Stimulated activated CD4-positive, alpha-beta T cell treated with anti-CD3 and anti-CD28 coated beads, Interleukin-2, amount 100 ng/mL, for 24 hours (primary cell): ENCODE measurements at places on chromosomes 16 and 17.

GRCh38 chr16:61926766-61927165 is 109.5 kb downstream of the CDH8 start:
- no peak for DNase-seq

GRCh38 chr16:16817196-16817595 is 438.3 kb downstream of the NPIPA7 start:
- DNase-seq: no peak

DNA sequence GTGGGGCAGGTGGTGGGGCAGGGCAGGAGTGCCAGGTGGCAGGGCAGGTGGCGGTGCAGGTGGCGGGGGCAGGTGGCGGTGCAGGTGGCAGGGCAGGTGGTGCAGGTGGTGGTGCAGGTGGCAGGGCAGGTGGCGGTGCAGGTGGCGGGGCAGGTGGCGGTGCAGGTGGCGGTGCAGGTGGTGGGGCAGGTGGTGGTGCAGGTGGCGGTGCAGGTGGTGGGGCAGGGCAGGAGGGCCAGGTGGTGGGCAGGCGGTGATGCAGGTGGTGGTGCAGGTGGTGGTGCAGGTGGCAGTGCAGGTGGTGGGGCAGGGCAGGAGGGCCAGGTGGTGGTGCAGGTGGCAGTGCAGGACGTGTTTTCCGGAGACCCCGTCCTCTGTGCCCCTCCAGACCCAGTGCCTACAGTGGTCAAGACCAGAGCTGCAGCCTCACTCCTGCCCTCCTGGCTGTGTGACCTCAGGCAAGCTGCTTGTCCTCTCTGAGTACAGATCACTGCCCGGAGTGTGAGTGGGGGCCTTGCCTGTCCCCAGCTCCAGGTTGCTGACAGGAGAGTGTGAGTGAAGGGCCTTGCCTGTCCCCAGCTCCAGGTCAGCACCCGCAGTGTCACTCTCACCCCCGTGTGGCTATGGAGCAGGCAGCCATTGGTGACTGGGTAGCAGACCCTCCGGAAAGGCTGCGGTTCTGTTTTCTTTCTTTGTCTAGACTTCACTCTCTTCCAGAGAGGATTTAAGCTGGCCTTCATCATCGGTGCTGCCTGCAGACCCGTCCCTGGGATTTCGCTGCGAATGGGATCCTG is 16.1 kb upstream of the NPTX1 start:
- DNase-seq: no peak

DNA sequence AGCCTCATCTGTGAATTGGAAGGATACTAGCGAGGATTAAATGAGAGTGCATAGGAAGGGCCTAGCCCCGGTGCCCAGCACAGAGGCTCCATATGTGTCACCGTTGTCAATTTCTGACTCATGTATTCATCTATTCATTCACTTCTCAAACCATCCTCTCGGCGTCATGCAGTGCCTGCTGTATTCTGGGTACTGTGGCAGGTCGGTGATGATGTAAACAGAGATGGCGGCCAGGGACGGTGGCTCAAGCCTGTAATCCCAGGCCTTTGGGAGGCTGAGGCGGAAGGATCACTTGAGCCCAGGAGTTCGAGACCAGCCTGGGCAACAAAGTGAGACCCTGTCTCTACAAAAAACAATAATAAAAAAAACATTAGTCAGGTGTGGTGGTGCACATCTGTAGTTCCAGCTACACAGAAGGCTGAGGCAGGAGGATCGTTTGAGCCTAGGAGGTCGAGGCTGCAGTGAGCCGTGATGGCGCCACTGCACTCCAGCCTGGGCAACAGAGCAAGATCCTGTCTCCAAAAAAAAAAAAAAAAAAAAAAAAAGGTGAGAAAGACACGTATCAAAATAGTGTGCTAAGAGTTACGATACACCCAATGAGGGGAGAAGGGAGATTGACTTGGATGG is 4.3 kb upstream of the PPP1R1B start:
- DNase-seq: peak; percentile 59

DNA sequence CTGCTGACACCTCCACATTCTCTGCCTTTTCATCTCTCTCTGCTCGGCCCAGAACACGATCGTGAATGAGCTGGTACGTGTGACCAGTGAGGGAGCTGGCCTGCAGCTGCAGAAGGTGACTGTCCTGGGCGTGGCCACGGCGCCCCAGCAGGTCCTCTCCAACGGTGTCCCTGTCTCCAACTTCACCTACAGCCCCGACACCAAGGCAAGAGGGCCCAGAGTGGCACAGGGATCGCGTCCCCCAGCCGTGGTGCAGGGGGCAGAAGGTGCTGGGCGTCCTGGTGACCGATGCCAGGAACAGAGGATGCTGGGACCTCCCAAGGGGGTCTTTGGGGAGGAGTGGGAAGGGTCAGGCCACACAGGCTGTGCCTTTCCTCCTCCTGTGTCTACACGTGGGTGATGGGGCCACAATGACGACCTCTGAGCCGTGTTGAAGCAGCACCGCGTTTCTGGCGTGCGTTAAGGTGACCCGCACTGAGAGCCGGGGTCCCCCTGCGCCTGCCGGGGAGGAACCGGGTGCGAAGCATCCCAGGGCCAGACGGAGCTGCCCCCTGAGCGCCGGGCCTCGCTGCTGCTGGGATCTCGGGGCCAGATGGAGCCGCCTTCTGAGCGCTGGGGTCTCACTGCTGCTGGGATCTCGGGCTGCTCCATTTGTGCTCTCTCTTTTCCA is 17.4 kb downstream of the GAA start:
- no peak for DNase-seq
